ENCODE measurements at places on chromosomes 16 and 17. TPM values are rescaled to one million over a fixed set of nuclear protein-coding genes. Genes with fewer than 3 reads are reported as not detected.

The CLEC16A gene
- 9.8 TPM for total RNA-seq

The RARA gene
- 18.5 TPM for total RNA-seq

The DPEP3 gene
- not detected for total RNA-seq

The MRPL58 gene
- total RNA-seq: 95.0 TPM

The CES1 gene
- total RNA-seq: 0.50 TPM

The KRT20 gene
- total RNA-seq: not detected

The SRCAP gene
- 12.4 TPM for total RNA-seq

The CIAO2B gene
- 180 TPM for total RNA-seq

The RHBDF1 gene
- 34.0 TPM for total RNA-seq

The ADAD2 gene
- total RNA-seq: not detected

The PCTP gene
- 18.3 TPM for total RNA-seq

The SLC9A5 gene
- 0.89 TPM for total RNA-seq

The DNASE1L2 gene
- 1.0 TPM for total RNA-seq

The EPX gene
- total RNA-seq: not detected

The MSL1 gene
- 36.1 TPM for total RNA-seq

The SGSH gene
- total RNA-seq: 14.4 TPM

The ANKRD40CL gene
- not detected for total RNA-seq

The ZFHX3 gene
- 2.8 TPM for total RNA-seq

The PRDM7 gene
- not detected for total RNA-seq

The CHAD gene
- not detected for total RNA-seq

The SPNS2 gene
- total RNA-seq: 0.15 TPM

The UNC13D gene
- 1.5 TPM for total RNA-seq

The CENPN gene
- 45.8 TPM for total RNA-seq

The NUPR1 gene
- 20.3 TPM for total RNA-seq

The ADORA2B gene
- total RNA-seq: 17.1 TPM

The FNDC8 gene
- not detected for total RNA-seq

The RPRML gene
- not detected for total RNA-seq

The KRTAP2-2 gene
- total RNA-seq: not detected

The DHRS7C gene
- total RNA-seq: not detected

The SPDYE4 gene
- not detected for total RNA-seq

The SOX15 gene
- total RNA-seq: 2.4 TPM

The RCVRN gene
- total RNA-seq: not detected

The C16orf92 gene
- not detected for total RNA-seq

The RAB11FIP4 gene
- 0.34 TPM for total RNA-seq

The GNG13 gene
- not detected for total RNA-seq

The SLC47A1 gene
- 0.15 TPM for total RNA-seq

The GTF3C1 gene
- 57.4 TPM for total RNA-seq

The ITFG1 gene
- 27.5 TPM for total RNA-seq

The RHBDL1 gene
- 0.50 TPM for total RNA-seq

The PHB1 gene
- 194 TPM for total RNA-seq

The KCNG4 gene
- not detected for total RNA-seq

The TNFRSF17 gene
- not detected for total RNA-seq

The ITGA2B gene
- total RNA-seq: 0.17 TPM

The MYOCD gene
- total RNA-seq: under 0.01 TPM

The EVPLL gene
- not detected for total RNA-seq

The TTYH2 gene
- 5.2 TPM for total RNA-seq

The RND2 gene
- 0.45 TPM for total RNA-seq

The SPHK1 gene
- 13.1 TPM for total RNA-seq

The TP53TG3C gene
- total RNA-seq: not detected

The NKD1 gene
- under 0.01 TPM for total RNA-seq

The PSME3IP1 gene
- total RNA-seq: 88.8 TPM

The CCL4L2 gene
- not detected for total RNA-seq
